Fibroblast of skin of scalp (primary cell): ENCODE measurements at places on chromosomes 3 and 15.

GRCh38 chr3:58190291-58190690 is 20.5 kb downstream of the DNASE1L3 start:
- no peak for DNase-seq

GRCh38 chr15:39919748-39920509 is at the start of gene GPR176:
TSS of gene GPR176 (minus strand) at chr15:39920266. CDS start at chr15:39920026, 240 bp downstream.
- DNase-seq = peak; percentile 90

- DNase-seq = no peak
Observed at GRCh38 chr15:99677540-99678134, 55.6 kb downstream of the LYSMD4 start.

DNA sequence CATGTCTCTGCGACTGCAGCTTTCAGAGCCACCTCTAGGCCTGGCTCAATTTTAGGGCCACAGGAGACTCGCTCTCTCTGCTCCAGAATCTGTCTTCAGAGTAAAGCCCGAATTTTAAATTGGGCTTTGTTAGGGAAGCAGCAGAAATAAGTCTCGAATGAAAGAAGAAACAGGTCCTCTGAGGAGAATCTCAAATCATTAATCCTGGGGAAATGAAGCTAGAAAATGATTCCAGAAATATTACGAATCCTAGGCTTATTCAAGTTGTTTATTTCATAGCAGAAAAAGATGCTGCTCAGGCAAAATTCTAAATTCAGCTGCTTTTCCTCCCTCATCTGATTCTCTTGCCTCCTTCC is 114.2 kb upstream of the THBS1 start:
- no peak for DNase-seq

- DNase-seq = no peak
Observed at GRCh38 chr3:189160519-189161309, 11.1 kb upstream of the TPRG1 start.

- DNase-seq = no peak
Observed at GRCh38 chr3:119856695-119857094, 74.8 kb downstream of the NR1I2 start.

- no peak for DNase-seq
Observed at GRCh38 chr15:79132361-79132760, 41.8 kb upstream of the RASGRF1 start.

DNA sequence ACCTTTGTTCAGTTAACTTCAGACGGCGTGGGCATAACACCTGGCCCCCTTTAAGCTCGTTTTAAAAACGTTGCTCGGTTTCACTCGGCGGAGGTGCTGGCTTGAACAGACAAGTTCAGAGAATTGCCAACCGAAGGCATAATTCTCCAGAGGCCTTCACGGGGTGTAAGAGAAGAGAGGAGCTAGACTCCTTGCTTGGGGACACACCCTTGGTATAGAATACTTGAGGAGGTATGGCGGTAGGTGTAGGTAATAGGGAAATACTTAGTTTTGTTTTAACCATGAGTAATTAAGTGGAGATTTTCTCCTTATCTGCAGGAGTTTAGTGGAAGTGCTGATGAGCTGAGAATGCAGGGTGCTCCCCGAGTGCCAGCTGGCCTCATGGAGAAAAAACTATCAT is 921 bp downstream of the FBXL2 start:
- DNase-seq = no peak

- DNase-seq = peak; percentile 46
Observed at GRCh38 chr3:43759297-43759782, 68.6 kb downstream of the ABHD5 start.

- no peak for DNase-seq
Observed at GRCh38 chr3:161050935-161051334, 54.2 kb downstream of the B3GALNT1 start.

- no peak for DNase-seq
Observed at GRCh38 chr3:56885453-56885852, 83.7 kb upstream of the ARHGEF3 start.

DNA sequence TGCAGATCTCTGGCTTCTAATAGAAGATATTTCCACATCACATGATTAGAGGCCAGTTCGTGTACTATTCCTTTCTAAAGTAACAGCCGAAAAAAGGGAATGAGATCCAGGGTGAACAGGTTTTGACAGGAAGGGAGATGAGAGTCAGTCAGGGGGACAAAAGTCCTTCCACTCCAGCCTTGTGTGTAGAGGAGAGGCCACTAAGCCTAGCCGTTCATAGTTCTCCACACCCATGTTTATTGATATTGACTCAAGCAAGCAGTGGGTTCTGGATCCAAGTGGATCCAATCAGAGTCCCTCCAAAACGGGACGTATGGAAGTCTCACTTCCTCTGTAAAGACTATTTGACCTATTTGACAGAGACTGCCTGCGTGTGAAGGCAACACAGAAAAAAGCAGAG is 80.4 kb upstream of the LRIG1 start:
- no peak for DNase-seq

GRCh38 chr3:111595232-111595631 is at the start of gene ZBED2:
TSS of gene ZBED2 (minus strand) at chr3:111595346. CDS start at chr3:111594201, 1,145 bp downstream.
- no peak for DNase-seq

DNA sequence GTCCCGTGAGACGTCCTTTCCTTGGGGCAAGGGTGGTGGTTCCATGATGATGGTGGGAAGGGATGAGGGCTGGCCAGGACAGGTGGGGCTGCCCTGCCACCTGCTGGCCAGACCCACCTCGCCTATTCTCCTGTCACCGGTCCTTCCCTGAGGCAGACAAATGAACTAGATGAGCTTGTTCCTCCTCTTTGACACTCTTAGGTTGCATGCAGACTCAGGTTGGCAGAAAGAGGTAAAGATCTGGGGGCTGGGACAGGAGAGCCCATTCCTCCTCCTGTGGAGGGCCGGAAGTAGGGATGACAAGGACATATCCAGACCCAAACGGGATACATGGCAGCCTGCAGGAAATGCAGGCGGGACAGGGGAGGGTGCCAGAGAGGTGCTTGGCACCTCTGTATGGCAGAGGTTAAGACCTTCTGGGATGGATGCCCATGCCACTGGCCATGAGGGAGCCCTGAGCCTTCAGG is 38.6 kb downstream of the ACSBG1 start:
- no peak for DNase-seq

DNA sequence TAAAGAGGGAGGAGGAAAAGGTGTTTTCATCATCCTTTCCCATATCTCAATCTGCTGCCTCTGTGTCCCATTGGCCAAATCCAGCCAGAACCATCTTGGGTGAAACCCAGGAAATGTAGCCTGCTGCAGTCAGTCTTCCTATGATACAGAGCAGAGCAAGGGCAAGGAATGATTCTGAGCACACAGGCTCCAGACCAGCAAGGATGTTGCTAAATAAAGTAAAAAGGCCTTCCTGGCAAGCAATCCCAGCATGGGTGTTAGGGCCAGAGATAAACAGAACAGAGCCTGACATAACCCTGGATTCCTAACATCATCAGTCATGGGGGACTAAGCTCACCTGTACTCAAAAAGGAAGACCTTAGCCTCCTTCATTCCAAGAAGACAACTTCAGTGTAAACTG is 90.7 kb upstream of the AGTR1 start:
- DNase-seq = no peak

DNA sequence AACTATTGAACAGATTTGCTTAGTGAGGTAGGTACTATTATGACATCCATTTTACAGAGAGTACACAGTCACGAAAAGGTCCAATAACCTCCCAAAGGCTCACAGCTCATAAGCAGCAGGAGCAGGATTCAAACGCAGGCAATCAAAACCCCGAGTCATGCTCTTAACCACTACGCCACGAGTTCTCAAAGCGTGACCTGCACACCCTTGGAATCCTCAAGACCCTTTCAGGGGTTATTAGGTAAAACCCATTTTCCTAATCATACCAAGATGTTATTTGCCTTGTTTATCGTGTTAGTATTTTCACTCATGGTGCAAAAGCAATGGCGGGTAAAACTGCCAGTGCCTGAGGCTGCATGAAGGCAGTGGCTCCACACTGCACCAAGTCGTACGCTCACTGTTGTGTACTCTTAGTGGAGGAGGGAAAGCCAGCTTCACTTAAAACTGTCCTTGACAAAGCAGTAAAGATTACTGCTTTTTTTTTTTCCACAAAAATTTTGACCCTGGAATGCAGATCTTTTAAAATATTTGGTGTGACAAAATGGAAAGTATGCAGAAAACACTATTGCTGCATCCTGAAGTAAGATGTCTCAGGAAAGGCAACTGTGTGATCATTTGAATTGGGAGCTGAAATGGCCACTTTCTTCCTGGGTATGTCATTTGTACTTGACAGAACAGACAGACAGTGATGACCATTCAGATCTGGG is 96.1 kb downstream of the IGF2BP2 start:
- DNase-seq = peak; percentile 83

- DNase-seq = no peak
Observed at GRCh38 chr3:23254282-23254681, 51.2 kb downstream of the UBE2E2 start.

GRCh38 chr3:69385723-69386555 is at the start of gene FRMD4B:
TSS of gene FRMD4B (minus strand) at chr3:69386088. CDS start at chr3:69385989, 99 bp downstream.
- DNase-seq = peak; percentile 47

- no peak for DNase-seq
Observed at GRCh38 chr15:78752492-78753358, 58.5 kb downstream of the ADAMTS7 start.

GRCh38 chr3:192063570-192063969 is 602.6 kb downstream of the PYDC2 start:
- peak; percentile 26 for DNase-seq

DNA sequence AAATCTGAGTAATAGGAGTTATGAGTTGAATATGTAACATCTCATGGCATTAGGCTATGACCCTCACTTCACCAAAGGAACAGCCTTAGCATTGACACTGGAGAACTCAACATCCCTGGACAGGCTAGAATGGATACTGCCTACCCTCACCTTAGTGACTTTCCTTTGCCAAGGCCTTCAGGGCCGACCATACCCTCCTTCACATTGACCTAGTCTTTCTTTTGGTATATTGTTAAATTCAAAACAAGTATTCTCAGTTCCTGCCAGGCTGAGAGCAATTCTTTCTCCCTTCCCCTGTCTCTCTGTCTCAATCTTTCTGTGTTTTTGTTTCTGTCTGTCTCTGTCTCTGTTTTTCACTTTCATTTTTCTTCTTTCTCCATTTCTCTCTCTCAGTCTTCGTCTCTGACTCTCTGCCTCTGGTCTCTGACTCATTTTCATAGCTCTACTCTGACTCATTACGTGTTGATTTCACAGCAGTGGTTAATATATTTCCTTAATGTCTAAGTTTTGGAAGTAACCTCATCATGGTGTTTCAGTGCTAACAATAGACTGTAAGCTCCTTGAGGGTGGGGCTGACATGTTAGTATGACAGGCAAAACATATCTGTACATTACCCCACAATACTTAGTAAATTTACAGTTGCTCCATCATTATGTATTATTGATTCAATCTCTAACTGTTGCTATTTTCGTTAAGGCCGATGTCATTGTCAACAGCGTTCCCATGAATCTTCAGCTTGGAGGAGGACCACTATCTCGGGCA is 32.5 kb downstream of the PARP15 start:
- DNase-seq = peak; percentile 82

GRCh38 chr15:38069511-38070011 is 135.1 kb downstream of the TMCO5A start:
- peak; percentile 87 for DNase-seq

DNA sequence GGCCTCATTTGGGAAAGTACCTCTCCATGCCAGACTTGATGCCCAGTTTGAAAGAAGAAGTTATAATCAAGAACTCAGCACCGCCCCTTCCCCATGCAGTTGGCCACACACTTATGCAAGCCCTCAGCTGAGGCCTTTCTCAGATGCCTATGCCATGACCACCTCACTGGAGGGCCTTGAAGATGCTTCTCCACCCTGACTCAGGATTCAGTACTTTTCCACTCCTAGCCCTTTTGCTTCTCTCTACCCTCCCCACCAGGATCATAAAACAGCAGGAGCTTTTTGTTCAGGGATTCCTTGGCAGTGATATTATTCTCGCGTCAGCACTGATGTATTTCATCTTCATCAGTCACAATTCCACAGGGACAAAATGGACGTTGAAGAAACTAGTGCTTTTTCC is 313.5 kb downstream of the PYDC2 start:
- peak; percentile 95 for DNase-seq

DNA sequence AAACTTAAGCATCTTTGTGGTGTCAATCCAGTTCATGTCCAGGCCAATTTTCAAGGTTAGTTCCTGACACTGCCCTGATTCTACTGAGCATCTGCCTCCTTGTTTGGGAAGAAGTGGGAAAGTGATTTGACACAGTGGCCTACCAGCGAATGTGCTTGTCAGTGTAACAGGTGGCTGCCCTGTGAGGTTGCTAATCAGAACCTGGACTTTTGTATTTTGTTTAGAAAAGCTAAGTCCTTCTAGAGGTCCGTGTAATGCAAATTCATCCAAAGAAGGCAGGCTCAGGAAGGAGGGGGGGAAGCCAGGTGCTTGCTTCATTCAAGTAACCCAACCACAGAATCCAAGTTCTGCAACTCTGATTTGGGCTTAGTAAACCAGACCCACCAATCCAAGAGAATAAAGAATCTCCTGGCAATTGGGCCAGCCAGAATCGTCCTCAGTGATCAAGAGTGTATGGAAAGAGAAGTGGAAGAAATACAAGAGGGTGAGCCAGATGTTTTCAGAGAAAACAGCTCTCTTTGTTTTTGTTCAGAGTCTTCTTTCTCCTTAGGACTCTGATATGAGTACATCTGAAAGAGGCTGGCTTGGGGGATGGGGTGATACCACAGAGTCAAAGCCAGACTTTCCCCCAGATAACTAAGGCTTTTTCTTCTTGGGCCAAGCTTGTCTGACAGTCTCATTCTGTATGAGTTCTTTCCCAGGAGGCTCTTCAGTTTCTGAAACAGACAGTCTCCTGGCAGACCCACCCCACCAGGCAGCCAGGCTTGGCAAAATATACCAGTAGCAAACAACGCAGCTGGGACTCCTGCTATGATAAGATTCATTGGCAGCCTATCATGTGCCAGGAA is 508.9 kb upstream of the TBL1XR1 start:
- no peak for DNase-seq

DNA sequence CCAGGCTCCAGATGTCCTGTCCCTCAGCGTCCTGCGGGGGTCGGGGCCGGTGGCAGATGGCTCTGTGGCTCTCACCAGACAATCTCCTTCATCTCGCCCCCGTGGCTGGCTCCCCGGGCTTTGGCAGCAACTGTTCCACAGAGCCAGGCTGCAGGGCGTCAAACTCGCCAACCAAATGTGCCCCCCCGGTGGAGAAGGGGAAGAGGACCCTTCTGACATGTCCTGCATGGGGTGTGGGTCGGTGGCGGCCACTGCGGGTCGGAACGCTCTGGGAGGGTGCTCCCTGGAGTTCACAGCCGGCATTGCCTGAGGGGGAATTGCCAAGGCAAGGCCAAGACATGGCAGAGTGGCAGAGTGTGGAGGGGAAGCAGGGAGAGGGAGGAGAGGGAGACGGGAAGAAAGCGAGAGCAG is 36.0 kb downstream of the BDH1 start:
- DNase-seq = no peak

DNA sequence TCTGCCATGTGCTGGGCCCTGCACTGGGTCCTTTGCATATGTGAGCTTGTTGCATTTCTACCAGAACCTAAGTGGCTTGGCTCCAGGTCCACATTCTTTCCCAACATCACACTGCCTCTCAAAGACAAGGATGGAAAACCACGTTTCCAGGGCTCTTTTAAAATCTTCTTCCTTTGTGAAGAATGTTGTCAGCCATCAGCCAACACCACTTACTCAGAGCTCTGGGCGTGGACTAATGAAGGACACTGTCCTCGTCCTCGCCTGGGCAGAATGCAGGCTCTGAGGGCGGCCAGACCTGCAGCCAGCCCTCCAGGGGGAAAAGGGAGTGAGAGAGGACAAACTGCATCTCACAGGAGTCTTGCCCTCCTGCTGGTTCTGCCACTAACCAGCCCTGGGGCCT is 49.7 kb downstream of the MAGEF1 start:
- peak; percentile 36 for DNase-seq
